ENCODE measurements at places on chromosomes 1 and 21. TPM values are rescaled to one million over a fixed set of nuclear protein-coding genes. Genes with fewer than 3 reads are reported as not detected.

Gene NCF2
- polyA plus RNA-seq, result 2.8 TPM

Gene TTC22
- polyA plus RNA-seq, result 2.0 TPM

Gene FCER1G
- polyA plus RNA-seq, result 18.7 TPM

Gene KRTAP13-2
- polyA plus RNA-seq, result not detected

Gene CYP4A11
- 3.5 TPM for polyA plus RNA-seq

Gene SIM2
- 3.3 TPM for polyA plus RNA-seq

Gene CLCNKB
- polyA plus RNA-seq, result 1.3 TPM

Gene ITGB2
- 34.6 TPM for polyA plus RNA-seq

Gene APOBEC4
- not detected for polyA plus RNA-seq

Gene SH2D1B
- not detected for polyA plus RNA-seq

Gene CD52
- 0.57 TPM for polyA plus RNA-seq

Gene FCGR2B
- 0.20 TPM for polyA plus RNA-seq

Gene RIPK4
- not detected for polyA plus RNA-seq

Gene OR2L8
- polyA plus RNA-seq, result not detected

Gene SPRR5
- polyA plus RNA-seq, result not detected

Gene ZNF683
- polyA plus RNA-seq, result not detected

Gene FYB2
- polyA plus RNA-seq, result 5.7 TPM

Gene ADORA1
- polyA plus RNA-seq, result 29.7 TPM

Gene MTF2
- polyA plus RNA-seq, result 34.5 TPM
